ENCODE measurements at places on chromosomes 3 and 15.

- DNase-seq, result no peak
Observed at GRCh38 chr3:10855083-10855870, 39.2 kb downstream of the SLC6A11 start.

DNA sequence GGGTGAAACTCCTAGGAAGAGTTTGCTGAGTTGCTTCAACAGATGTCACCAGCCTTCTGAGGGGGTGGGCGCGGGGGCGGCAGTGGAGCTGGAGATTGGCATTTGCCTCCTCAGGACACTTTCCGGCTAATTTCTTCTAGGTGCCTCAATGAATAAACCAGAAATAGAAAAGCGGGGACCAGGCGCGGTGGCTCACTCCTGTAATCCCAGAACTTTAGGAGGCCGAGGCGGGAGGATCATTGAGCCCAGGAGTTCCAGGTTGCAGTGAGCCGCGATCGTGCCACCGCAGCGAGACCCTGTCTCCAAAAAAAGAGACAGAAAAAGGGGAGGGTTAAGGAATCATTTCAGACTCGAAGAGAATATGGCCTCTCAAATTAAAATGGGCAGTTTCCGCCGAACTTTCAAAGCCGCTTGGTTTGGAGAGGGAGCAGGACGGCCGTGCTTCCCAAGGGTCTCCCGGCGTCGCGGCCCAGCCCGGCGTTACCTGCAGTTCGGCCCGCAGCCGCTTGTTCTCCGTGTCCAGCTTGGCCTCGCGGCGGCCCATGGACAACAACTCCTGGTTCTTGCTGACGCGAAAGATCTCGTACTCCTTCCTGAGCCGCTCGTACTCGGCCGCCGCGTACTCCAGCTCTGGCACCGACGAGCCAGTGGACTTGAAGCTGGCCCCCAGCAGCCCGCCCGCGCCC lies 587 bp downstream of the NPHP3 start:
- DNase-seq, result no peak

GRCh38 chr15:68362537-68363126 lies 69.3 kb downstream of the ITGA11 start:
- DNase-seq, result no peak

DNA sequence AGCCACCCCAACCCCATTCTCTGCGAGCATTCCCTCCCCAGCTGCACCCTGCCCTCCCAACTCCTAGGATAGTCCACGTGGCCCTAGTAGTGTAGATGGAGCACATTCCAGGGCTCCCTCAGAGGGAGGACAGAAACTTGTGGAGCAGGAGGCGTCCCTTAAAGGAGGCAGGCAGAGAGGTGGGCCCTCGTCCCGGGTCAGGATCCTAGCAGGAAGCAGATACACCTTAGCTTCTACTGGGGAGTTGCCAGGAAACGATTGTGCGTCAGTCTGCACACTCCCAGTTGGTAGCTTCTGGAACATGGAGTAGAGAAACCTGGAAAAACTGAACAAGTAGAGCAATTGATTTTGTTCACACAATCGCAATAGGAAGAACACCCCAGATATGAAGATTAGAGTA lies 43.9 kb upstream of the KLHL25 start:
- no peak for DNase-seq

- no peak for DNase-seq
Observed at GRCh38 chr3:20173844-20174410, 12.1 kb downstream of the SGO1 start.

DNA sequence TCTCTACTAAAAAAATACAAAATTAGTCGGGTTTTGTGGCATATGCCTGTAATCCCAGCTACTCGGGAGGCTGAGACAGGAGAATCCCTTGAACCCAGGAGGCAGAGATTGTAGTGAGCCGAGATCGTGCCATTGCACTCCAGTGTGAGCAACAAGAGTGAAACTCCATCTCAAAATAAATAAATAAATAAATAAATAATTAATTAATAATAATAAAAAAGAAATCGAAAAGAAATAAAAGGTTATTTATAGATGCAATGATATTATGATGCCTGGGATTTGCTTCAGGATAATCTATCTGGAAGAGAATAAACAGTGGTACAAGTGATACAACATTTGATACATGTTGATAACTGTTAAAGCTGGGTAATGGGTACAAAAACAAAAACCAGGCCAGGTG lies 58.6 kb downstream of the SOX2 start:
- no peak for DNase-seq

GRCh38 chr15:80060356-80061006 lies 1.0 kb downstream of the ZFAND6 start:
- peak; percentile 4 for DNase-seq

DNA sequence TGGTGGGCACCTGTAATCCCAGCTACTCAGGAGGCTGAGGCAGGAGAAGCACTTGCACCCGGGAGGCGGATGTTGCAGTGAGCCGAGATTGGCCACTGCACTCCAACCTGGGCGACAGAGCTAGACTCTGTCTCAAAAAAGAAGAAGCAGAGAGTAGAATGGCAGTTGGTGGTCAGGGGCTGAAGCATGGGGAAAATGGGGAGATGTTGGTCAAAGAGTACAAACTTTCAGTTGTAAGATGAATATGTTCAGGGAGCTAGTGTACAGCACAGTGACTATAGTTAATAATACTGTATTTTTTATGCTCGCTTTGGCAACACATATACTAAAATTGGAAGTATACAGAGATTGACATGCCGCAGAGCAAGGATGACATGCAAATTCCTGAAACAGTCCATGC lies 41.5 kb downstream of the PCNP start:
- no peak for DNase-seq

- no peak for DNase-seq
Observed at GRCh38 chr3:99526921-99527320, 111.5 kb upstream of the COL8A1 start.

- no peak for DNase-seq
Observed at GRCh38 chr15:27770086-27770607, 329.0 kb downstream of the OCA2 start.

DNA sequence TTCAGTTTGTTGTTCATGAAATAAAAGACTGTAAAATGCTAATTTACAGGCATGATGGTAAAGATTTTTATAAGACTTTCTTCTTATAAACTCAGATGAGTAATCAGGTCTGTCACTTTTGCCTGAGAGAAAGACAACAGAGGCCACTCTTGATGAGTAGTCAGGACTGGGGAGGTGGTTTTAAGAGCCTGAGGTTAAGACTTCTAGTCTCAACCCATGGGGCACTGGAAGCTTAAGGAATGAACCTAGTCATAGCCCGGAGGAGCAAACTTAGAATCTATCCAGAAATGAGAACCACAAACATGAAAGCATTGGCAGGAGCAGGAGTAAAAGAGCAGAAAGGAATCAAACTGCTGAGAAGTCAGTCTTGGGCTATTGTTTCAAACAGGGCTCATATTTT lies 846.3 kb upstream of the ARPP21 start:
- no peak for DNase-seq

DNA sequence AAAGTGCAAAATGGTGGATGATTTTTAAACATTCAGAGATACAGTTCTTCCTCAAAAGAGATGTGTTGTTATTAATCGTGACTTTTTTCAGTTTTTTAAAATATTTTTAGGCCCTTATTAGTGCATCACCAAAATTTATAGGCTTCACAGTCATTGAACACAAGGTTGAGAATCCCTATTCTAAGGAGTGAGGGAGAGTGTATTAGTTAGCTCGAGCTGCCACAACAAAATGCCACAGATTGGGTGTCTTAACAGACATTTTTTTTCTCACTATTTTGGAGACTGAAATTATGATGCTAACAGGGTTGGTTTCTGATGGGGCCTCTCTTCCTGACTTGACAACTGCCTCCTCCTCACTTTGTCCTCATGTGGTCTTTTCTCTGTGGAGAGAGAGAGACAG lies 145.9 kb upstream of the TPRG1 start:
- DNase-seq, result no peak

- DNase-seq, result no peak
Observed at GRCh38 chr3:119809249-119810017, 27.5 kb downstream of the NR1I2 start.

GRCh38 chr3:139935016-139935865 lies at the start of gene CLSTN2:
Gene CLSTN2, plus strand, starts transcription at chr3:139935185.
- DNase-seq, result no peak

DNA sequence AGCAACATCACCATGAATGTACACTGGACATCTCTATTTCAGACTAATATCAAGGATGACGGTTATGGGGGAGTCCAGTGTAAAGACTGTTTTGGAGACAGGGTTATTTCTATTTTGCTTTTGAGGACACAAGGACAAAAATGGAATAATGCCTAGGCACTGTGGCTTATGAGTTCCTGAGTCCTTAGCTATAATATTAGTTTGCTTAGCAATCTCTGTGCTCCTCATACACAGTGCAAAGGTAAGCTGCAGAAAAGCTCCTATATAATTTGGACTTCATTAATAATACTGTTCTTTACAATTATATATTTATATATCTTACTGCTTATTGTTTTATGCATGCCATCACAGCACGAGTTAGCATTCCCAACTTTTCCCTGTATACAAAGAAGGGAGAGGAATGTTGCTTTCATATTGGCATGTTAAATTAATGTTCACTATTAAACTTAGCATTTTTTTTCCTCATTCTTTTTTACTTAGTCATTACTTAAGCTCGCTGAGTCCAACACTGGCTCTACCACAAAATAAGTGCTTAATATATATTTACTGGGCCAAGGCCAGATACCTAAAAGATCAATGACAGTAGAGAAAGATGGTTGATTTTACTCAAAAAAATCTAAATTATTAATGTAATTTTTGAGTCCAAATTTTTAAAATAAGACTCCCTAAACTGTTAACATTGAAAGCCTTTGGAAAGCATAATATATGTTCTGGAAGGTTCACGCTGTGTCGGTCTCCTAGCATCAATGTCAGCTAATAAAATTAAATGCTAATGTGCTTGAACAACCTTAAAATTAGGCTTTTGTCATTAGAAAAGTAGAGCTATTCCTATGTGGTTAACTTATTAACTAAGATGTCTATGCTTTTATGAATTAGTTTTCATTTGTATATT lies 13.8 kb downstream of the THBS1 start:
- DNase-seq, result no peak

- no peak for DNase-seq
Observed at GRCh38 chr15:90915808-90916440, 12.8 kb downstream of the MAN2A2 start.

GRCh38 chr3:178588628-178589027 lies 52.4 kb downstream of the KCNMB2 start:
- DNase-seq, result no peak

GRCh38 chr3:186790261-186790981 lies 7.0 kb downstream of the EIF4A2 start:
- DNase-seq, result no peak

GRCh38 chr3:183357564-183358079 lies 70.8 kb downstream of the MCF2L2 start:
- DNase-seq, result no peak

DNA sequence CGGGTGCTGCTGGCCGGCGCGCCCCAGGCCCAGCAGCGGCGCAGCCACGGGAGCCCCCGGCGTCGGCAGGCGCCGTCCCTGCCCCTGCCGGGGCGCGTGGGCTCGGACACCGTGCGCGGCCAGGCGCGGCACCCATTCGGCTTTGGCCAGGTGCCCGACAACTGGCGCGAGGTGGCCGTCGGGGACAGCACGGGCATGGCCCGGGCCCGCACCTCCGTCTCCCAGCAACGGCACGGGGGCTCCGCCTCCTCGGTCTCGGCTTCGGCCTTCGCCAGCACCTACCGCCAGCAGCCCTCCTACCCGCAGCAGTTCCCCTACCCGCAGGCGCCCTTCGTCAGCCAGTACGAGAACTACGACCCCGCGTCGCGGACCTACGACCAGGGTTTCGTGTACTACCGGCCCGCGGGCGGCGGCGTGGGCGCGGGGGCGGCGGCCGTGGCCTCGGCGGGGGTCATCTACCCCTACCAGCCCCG lies 777 bp downstream of the LOXL1 start:
- peak; percentile 42 for DNase-seq

DNA sequence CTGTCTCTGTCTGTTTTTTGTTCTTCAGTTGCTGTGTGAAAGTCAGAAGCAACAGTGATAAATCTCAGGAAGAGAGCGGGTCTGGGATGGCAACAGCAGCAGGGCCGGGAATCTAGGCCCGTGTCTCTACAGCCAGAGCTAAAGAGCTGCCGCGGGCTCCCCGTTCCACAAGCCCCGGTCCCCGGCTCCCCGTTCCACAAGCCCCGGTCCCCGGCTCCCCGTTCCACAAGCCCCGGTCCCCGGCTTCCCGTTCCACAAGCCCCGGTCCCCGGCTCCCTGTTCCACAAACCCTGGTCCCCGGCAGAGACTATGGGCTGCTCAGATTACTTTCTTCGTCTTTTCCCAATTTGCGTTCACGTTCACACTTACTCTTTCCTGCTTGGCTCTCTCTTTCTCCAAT lies 19.5 kb downstream of the RCCD1 start:
- DNase-seq, result no peak

GRCh38 chr3:129004639-129005295 lies 3.7 kb downstream of the EFCC1 start:
- no peak for DNase-seq

DNA sequence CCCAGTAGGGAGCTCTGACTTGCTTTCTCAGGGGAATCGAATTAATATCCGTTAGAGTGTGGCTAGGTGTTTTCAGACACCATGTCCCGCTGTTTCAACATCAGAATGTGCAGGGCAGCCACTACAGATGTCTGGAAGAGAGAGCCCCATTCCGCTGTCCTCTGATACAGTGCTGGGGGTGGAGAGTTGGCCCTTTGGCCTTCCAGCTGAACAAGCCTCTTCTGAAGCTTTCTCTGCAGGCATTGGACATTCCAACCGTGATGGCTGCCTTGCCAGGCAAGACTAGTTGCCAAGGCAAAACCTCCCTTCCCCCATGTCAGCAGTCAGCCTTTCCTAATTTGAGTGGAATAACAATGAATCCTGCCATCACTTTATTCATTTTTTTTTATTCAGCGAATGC lies 1.5 kb downstream of the FAH start:
- DNase-seq, result no peak

DNA sequence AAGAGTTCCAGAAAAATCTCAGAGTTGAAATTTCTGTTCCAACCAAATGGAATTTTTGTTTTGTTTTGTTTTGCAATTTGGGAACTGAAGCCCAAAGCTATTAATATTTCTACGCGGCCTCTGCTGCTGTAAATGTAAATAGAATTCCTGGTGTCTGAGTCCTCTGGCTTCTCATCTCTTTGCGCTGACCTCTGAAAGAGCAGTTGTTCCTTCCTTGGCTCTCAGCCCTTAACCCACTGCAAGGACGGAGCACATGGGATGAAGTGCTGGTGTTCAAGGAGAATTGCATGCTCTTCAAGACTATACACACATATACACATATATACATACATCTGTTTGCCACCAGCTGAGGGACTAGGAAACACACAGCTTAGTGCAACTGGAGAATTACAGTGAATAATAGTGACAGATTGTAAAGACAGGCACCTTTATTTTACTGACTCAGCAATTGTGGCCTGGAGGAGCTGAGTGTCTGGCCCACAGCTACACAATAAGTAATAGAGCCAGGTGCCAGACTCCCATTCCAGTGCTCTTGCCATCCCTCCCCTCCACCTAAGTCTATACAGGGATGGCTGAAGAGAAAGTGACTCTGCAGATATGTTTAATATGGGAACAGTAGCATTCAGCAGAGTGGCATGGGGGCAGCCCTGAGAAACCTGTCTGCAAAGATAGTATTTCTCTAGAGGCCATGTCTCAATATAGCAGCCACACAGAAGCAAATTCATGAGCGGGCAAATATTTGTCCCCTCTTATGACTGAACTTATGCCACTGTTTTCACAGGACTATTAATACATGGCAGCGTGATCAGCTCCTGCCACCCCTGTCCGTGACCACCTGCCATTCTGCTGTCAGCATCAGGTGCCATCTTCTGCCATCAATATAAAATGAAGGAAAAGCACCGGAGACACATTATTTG lies 42.3 kb downstream of the NEK10 start:
- DNase-seq, result no peak

Data from stimulated activated naive CD4-positive, alpha-beta T cell treated with Interleukin-2 at 50 U/mL for 16 hours (primary cell).